Psoas muscle (tissue), 8 donors: ENCODE measurements at places on chromosomes 16 and 17.

GRCh38 chr16:67822511-67822910 lies 15.8 kb downstream of the TSNAXIP1 start:
- no peak for DNase-seq

DNA sequence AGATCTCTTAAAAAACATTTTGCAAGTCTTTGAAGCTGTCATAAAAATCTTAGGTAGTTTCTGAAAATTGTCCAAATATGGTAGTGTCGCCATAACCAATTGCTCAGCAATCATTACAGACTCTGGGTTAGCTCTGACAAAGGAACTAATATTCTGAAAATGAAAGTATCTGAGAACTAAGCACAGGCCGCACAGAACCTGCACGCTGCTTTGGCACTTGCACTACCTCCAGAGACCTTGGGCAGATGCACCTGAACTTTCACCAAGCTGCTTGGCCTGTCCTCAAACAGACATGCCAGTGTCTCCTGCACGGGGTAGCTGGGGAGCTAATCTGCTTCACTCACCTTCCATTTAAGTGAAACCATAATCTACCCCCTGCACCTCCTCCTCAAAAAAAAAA lies 317.0 kb downstream of the MAF start:
- DNase-seq, result no peak

DNA sequence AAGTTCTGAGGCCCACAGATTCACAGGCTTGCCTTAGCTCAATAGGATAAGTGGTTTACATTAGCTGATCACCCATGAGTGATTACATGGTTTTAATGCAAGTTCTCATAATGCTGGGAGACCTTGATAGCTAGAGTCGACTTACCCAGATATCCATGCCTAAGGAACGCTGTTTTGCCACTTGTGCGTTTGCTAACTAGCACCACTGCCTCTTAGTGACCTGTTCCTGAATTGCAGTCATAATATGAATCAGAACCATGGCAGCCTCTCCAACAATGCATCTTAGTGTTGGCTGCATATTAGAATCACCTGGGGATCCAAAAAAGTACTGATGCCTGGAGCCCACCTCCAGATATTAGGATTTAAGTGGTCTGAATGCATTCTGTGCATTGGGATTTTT lies 251.1 kb upstream of the CDH5 start:
- DNase-seq, result no peak

GRCh38 chr16:80687606-80688005 lies 116.8 kb downstream of the CDYL2 start:
- no peak for DNase-seq

DNA sequence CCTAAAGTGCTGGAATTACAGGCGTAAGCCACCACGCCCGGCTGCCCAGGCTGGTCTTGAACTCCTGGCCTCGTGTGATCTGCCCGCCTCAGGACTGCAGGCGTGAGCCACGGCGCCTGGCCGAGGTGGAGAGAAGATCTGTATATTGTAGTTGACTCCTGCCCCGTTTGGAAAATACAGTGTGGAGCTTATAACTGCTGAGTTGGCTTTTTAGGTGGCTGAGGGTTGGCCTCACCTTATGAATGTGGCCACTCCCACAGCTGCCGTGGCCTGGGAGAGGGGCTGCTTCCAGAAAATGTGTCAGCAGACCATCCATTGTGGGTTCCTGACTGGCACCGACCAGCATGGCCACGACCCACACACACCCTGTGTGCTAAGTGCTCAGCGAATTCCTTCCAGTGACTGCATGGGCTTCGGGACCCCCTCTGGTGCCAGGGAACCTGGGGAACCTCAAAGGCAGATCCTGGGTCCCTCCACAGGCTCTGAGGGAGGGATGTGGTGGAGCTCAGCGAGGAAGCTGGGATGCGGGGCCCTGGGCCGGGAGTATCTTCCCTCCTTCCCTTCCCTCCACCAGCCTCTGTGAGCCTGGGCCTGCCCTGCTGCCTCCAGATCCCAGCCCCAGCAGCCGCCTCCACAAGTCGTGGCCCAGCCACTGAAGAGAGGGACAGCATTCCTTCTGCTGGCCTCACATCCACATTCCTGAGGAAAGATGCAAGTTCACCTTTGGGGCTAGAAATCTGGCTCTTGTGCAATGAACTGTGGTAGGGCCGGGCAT lies 10.9 kb upstream of the RAB11FIP3 start:
- no peak for DNase-seq

DNA sequence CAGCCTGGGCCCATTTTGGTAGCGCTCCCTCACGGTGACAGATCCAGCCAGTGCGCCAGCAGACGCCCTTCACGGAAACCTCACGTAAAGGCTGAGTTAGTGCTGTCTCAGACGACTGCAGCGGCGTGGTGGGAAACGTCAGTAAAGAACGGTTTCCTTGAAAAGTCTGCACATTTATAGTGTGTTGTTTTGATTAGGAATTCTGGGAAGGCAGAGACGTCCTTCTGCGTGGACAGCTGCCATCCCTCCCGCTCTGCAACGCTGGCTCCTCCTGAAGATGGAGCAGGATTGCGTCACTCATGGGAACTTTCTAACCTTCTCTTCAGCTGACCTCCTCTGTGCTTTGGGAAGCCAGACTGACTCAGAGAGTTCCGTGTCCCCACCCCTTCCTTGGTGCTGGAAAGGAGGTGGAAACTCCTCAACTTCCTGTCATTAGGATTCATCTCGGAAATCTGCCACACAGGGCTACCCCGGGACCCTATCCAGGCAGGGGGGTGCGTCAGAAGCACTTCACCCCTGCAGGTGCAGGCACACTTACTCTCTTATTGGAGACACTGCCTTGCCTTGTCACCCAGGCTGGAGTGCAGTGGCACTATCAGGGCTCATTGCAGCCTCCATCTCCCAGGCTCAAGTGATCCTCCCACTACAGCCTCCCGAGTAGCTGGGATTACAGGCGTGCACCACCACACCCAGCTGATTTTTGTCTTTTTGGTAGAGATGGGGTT lies 24.3 kb upstream of the CRISPLD2 start:
- DNase-seq, result peak; percentile 83

GRCh38 chr17:41393294-41393693 lies 4.1 kb downstream of the KRT31 start:
- no peak for DNase-seq

DNA sequence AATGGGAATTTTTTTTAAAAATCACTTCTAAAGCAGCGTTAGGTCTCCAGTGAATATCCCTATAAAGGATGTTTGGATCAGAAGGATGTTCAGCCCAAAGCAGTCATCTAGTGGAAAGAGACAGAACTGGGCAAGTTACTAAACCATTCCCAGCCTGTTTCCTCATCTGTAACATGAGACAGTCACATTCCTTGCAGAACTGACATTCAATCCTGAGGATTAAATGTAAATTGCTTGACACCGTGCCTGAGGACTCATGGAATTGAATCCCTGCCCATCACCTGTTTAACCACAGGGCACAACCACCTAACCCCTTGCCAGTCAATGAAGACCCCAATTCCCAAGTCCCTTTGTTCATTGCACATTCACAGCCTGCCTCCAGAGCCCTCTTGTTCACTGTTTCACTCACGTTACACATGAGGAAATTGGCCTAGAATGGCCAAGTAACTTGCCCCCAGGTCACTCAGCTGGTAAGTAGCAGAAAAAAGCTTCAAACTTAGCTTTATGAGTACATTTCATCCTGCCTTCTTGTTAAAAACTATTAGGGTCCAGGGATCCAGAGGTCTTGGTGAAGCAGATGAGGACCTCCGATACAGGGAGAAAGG lies 1.4 kb downstream of the CMTM2 start:
- DNase-seq, result no peak

GRCh38 chr17:62134397-62134796 lies 69.3 kb upstream of the MED13 start:
- no peak for DNase-seq

DNA sequence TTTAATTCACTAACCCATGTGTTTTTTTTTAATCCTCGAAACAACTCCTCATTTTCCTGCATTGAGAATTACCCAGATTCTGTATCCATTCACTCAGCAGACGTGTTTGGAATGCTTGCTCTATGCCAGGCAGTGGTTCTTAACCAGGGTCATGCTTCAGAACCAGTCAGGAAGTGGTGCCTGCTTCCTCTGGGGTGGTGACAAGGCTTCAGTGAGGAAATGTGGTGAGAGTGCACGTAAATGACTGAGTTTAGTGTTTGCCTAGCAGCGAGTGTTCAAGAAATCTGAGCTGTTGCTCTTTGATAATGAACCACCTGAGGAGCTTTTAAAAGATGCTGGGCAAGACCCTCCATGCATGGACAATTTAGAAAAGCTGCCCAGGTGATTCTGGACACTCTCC lies 9.9 kb downstream of the ZFP90 start:
- no peak for DNase-seq

DNA sequence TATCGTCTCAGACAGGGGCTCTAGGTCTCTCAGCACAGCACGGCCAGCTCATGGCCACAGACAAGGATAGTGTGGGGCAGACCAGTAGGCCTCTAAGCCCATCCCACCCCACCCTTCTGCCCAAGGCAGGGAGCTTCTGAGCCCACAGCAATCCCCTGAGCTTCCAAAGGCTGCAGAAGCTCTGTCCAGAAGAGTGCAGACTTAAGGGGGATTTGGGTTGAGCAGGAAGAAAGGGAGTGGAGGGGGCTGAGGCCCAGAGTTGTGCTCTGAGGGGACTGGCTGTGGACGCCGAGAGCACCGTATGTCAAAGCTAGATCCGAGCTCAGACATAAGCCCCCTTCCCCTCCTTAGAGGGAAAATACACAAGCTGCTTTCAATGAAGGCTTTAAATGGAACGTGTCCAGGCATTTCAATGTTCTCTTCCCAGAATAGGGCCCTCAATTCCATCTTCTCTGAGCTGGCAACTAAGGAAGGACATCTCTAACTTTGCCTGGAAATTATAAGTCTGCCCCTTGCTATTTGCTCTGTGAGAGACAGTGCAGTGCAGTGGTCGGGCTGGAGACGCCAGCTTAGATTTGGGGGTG lies 116.4 kb upstream of the RPL38 start:
- DNase-seq, result no peak

DNA sequence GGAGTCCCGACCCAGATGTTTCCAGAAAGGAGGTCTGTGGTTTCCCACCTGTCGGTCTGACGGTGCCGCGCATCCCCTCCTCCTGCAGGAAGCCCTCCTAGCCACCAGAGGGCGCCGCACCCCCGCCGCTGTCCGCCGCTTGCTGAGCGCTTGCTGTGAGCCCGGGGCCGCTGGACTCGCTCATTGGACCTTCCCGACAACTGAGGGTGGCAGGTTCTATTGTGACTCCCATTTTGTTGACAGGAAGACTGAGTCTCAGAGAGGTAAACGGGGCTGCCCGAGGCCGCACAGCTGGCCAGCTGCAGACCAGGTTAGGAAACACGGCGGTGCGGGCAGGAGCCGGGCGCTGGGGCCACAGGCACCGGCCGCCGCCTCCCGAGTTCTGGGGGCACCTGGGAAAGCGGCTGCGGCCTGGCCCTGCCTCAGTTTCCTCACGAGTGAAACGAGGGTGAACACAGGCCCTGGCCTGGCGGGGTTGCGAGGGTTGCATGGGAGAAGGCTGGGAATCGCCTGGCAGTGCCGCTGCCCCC lies 191.1 kb upstream of the CIBAR2 start:
- peak; percentile 84 for DNase-seq

GRCh38 chr16:2959206-2959605 lies 4.9 kb upstream of the KREMEN2 start:
- no peak for DNase-seq

DNA sequence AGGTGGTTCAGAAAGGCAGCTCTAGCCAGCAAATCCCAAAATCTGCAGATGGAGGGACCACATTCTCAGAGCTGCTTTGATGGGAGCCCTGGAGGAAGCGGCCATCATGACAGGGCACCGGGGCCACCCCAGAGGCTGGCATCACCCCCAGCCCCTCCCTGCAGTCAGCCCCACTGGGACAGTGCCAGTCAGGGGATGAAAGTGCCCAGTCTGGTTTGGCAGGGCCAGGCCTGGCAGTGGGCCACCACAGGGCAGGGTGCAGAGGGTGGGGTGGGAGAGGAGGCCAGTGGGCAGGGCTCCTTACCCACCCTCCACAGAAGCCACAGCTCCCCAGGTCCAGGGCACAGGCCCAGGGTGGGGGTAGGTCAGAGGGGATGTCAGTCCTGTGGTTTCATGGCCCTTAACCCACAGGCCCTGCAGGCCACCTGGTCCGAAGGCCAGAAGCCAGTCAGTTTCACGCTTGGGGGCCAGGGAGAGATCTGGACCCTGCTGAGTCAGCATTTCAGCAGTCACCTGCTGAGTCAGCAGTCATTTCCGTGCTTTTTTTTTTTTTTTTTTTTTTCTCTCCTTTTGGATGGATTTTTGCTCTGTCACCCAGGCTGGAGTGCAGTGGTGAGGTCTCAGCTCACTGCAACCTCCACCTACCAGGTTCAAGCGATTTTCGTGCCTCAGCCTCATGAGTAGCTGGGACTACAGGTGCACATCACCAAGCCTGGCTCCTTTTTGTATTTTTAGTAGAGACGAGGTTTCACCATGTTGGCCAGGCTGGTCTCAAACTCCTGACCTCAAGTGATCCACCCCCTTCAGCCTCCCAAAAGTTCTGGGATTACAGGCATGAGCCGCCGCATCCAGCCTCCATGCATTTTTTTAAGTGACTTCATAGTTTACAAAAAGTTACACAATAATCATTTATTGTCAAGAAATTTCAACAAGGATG lies 10.4 kb downstream of the SLC25A10 start:
- no peak for DNase-seq

DNA sequence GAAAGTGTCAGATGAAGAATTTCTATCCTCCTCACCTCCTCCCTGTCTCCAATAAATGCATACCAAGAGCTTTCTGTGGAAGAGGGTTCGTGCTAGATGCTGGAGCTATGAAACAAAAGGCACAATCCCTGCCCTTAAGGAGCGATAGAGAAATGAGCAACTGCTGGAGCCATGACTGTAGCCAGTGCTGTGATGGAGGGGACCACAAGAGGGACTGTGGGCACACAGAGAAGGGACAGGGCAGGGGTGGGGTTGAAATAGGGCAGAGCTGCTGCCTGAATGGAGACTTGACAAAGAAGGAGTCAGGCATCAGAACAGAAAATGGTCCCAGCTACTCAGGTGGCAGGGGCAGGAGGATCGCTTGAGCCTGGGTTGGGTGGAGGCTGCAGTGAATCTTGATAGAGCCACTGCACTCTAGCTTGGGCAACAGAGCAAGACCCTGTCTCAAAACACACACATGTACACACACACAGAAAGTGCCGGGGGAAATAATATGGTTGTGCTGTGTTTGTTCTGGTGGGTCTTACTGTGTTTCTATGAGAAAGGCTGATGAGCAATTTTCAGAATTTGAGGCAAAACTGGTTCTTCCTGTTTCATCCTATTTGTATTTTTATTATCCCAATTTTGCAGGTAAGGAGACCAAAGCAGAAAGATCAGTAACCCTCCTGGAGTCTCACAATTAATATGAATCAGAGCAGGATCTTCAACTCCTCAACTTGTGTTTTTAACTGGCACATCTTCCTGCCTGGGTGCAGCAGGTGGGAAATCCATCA lies 16.5 kb downstream of the TMEM98 start:
- DNase-seq, result no peak

GRCh38 chr17:27817731-27818130 lies 17.4 kb upstream of the NOS2 start:
- no peak for DNase-seq

DNA sequence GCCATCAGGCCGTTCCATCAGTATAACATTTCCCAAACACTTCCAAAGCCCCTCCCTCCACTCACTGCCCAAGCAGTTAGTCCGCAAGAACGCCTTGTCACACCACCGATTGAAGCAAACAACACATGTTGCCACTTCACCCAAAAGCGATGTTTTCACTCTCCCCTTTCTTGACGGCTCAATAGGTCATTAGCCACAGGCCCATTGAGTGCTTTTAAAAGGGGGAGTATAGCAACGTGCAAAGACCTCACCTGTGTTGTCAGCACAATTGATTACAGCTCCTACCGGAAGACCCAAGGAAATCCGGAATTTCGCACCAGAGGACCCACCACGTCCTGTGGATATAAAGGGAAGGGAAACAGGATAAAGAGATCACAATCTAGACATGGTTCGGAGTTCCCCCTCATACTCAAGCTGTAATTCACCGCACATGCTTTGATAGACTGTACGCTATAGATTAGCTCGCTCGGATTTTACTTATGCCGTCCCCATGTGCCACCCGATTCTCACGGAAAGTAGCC lies 690 bp downstream of the RPL23 start:
- no peak for DNase-seq
